AG04450 (cell line): ENCODE measurements at places on chromosomes 2 and 18.

DNA sequence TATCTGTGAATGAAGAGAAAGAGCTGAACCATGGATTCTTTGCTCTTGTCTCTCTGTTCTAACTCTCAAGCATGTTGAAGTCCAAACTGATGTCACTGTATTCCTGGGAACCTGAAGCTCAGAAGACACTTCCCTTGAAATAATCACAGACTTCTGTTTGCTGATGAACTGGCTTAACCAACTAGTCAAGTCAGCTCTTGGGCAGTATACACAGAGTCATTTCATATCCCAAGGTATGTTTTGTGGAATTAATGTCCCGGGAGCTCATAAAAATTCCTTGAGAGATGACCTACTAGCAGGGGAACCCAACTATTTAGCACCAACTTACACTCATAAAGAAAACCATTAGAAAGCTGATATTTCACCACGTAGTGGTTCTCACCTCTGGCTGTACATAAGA, 156.6 kb downstream of the NR4A2 start:
- no peak for DNase-seq

DNA sequence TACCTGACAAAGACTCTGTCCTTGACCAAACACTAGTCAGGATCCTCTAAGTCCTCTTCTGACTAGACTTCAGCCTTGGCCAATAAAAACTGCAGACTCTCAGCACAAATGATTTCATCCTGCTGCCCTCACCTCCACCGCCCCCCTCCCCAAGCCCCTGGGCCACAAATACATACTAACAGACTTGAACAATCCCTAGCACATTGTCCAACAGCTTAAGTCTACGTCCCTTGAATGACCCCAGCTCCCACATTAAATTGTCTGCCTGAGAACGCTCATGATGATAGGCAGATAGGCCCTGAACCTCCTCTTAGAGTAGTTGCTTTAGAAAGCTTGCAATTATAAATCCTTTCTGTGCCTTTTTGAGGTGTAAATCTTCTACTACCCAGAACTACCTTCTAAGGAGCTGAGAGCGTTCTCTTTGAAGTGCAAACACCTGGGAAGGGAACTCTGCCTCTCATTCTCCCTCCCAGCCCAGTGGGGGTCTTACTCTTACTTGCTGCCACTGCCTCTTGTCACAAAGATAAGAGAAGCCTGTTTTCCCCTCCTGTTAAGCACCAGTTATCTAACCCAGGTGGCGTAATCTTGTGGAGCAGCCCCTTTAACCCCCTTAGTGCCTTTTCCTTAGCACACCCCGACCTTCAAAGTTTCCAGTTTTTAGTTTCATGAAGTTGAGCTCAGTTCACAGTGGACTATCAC, 1225.6 kb downstream of the LRP1B start:
- no peak for DNase-seq

GRCh38 chr2:208565690-208566416, 159.3 kb downstream of the PTH2R start:
- no peak for DNase-seq

DNA sequence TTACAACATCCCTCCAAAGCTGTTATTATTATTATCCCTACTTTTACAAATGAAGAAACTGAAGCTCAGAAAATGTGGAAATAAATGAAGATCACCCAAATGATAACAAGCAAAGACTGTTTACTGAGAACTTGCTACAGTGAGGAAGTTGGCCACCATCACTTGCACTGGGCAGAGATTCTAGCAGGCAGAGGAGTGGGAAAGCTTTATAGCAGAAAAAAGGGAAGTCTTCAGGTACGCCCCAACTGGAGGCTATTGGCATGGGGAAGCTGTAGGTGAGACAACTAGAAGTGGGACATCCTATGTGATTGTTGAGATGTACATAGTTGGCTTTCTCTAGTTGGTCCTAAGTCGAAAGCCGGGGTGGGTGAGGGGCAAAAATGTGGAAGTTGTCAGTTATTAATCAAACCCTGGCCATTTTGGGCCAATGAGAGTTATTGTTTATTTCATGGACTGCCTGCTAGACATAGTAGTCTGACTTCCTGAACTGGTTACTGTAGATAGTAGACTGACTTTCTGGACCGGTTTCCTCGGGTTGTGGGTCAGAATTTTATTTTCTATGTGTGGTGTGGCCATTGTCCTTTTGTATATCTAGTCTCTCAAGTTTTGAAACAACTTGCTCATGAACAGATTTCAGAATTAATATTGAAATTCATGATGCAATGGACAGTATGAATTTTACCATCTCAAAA, 40.2 kb upstream of the STAT4 start:
- DNase-seq: no peak

GRCh38 chr2:38191516-38191915, 115.6 kb upstream of the CYP1B1 start:
- DNase-seq: no peak

DNA sequence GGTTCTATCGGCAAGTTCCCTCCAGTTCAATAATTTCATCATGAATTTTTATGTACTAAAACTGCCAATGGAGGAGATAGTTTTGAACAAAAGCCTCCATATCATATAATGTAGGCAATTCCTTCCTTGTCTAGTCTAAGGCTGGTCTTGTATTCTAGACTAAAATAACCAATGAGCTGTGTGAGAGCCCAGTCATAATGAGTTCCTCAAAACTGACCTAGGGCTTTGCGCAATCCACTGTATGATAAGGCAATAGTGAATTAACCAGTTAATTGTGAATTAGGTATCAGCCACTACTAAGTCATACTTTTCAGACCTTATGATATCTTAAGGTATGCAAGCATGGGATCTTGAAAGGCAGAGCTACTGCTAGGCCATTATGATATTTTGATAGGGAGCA, 7.6 kb upstream of the UXS1 start:
- DNase-seq: no peak

DNA sequence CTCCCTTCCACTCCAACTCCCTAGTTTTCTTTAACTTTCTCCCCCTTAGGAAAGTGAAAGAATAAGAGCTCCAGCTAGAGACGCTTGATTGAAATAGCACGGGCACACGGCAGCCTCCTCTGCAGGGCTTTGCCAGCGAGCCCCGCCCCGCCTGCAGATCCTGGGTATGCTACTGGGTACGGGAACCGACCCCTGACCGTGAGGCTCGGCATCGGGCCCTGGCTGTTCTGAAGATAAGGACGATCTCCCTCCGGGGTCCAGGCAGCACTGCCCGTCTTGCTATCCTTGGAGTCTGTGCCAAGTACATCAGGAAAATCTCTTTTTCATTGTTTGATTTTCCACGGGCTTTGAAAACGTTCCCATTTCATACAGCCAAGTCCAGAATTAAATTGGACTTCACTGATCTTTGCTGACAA, 284.5 kb downstream of the MTX2 start:
- no peak for DNase-seq

GRCh38 chr18:40676668-40677067, 1278.4 kb upstream of the PIK3C3 start:
- DNase-seq: no peak

- DNase-seq: no peak
These were observed 36.0 kb downstream of the PPP4R3B start for GRCh38 chr2:55581435-55581834.

DNA sequence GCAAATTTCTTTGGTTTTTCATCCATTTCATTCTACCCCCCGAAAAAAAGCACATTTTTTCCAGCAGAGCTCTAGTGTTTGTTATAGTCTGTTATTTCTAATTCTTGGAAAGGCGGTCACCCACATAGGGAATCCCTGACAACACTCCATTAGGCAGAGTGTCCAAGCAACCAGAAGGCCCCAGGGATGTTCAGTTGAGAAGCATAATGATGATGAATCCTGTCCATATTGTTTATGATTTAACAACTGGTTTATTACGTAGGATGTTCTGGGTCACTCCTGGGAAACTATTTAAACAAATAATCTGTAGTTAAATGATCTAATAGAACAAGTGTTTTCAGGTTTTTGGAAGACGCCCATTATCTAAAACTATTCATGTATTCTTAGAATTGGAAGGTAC, 388.7 kb downstream of the TNS1 start:
- DNase-seq: no peak

DNA sequence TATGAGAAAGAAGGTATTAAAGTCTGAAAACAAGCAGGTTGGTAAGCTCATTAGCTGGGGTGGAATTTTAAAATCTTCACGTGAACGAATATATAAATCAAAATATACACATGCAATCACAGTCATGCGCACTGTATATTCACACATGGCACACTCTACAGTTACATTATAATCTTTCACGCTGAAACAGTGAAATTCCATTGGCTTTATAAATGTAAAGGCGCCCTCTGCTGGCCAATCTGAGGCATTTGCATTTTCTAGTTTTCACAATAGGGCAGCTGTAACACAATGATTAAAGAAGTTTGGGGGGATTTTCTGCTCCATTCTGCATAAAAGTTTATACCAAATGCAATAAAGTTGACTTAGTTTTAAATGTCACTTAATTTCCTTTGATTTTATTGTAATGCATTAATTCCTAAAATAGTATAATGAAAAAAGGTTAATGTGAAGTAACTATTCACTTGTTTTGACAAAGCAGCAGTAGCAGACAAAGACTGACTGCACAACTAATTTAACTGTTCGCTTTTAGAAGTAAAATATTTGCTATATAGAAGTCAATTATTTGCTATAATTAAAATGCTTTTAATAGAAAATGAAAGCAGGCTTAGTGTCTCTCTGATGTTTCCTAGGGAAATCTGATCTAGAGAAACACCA, 17.2 kb downstream of the IFIH1 start:
- DNase-seq: peak; percentile 55

DNA sequence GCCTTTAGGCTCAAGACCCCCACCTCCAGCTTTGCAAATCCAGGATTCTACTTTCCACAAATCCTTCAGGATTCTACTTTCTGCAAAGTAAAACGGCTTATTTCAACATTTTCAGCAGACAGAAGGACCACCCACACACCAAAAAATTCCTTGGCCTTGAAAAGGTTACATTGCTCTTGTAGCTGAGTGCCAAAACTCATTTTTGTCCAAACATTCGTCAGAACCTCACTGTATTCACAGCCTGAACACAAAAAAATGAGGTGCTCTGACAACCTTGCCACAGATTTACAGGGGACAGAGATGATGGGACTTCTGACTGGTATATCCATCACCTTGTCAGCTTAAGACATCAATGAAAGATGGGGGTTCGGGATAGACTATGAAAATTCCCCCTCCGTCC, 63.0 kb upstream of the COX7A2L start:
- peak; percentile 47 for DNase-seq

GRCh38 chr2:218834685-218835084, 3.1 kb upstream of the PRKAG3 start:
- DNase-seq: no peak

- no peak for DNase-seq
These were observed 1.9 kb downstream of the CD302 start for GRCh38 chr2:159795841-159796690.

DNA sequence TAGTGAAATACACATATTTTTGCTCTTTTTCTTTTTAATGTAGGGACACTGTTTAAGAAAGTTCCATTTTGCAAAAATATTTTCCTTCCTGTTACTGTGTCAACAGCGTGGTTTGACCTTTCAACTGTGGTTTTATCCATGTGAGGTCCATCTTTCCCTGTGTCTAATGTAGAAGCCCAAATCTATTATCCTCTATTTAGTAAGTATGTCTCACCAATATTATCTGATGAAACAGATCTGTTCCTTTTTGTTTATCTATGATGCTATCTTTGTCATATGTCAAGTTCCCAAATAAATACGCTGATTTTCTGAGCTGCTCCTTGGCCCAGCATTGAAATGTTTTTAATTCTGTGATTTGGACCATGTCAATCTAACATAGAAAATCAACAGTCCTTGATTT, 3.5 kb upstream of the ARHGAP15 start:
- DNase-seq: no peak

DNA sequence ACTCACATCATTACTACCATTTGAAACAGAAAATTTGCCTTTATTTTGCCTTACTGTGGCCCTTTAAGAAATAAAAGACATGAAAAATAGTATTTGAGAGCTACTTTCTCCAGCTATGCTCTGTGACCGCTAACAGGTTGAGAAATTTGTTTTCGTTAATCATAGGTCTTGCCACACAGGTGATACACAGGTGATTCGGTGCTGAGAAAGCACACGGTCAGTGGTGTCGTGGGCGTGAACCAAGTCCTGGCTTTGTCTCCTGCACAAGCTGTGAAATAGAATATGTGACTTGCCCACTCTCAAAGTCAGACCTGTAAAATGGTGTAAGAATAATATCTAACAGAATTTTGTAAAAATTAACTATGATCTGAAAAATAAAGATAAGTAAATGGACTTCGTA, 155.3 kb upstream of the SLC39A10 start:
- DNase-seq: no peak

- DNase-seq: no peak
These were observed 83.1 kb downstream of the NBEAL1 start for GRCh38 chr2:203097735-203098134.

- no peak for DNase-seq
These were observed 60.0 kb downstream of the SDC1 start for GRCh38 chr2:20164734-20165478.

DNA sequence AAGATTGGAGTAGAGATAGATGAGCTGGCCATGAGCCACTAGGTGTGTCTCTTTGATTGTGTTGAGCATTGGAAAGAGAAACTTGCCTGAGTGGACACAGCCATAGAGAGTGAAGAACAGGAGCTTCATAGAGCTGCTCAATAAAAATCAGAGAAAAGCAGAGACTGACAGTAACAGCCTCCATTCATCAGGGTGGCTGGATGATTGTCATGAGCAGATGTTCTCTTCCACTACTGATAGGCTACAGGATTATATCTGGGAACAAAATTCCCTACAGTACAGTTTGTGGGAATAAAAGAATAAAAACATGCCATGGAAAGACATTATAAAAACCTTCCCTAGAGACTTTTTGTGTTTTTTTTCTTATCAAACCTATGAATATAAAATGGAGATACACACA, 404.8 kb upstream of the ACVR2A start:
- no peak for DNase-seq

DNA sequence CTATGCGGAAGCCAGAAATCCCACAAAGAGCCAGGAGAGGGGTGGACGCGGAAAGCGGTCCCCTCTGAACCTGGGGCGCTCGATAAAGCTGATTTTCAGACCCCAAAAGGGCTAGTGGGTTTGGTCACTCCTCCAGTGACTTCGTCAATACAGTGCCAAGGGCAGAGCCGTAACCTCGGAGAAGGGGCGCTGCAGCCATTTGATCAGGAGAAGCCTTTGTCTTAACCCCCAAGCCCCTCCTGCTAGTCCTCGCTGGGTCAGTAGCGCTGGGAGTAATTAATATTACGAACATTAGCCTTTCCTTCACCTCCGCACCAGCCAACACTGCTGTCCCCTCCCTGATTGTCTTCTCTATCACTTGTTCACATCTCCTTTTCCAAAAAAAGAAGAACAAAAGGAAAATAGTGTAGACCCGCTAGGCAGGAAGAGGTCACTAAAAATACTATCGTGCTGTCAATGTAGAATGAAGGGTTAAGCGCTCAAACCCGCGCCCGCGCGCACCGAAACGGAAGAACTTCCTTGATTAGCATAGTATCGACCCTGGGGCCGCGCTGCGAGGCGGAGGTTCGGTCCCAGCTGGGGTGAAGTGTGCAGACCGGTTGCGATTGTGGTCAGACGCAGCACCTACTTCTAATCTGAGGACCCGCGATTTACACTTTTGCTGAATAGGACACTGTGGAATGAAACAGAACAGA, 63.2 kb upstream of the MAPRE2 start:
- no peak for DNase-seq
